ENCODE measurements at places on chromosomes 7 and 10.

GRCh38 chr10:22259280-22259679 lies 41.5 kb upstream of the EBLN1 start:
- no peak for DNase-seq

DNA sequence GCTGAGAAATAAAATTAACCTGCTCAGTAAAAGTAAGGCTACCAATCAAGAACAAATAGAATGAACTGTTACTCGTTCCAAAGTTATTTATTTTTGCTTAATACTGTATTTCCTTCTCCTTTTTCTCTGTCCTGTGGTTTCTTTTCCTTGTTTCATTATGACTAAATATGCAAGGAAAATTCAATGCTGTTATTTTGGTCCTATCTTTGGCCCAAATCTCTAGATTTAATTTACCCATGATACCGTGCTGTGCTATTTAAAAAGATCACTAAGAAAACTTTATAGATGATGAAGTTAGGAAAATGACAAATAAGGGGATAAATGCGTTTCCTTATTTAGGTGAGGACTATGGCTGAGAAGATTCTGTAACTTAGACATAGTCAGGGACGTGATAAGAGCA lies 45.3 kb upstream of the FAM133B start:
- DNase-seq: no peak

DNA sequence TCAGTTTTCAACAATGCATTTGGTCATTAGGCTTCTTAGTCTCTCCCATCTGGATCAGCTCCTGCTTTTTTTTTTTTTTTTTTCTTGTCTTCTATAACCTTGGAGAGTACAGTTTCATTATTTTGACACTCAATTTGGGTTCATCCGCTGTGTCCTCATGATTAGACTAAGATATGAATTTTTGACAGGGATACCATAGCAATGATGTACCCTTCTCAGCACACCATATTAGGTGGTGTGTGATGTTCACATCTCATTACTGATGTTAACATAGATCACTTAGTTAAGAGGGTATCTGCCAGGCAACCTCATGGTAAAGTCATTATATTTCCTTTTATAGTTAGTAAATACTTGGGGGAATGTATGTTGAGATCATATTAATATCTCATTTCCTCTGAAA lies 445.5 kb upstream of the IGFBP3 start:
- DNase-seq: no peak

DNA sequence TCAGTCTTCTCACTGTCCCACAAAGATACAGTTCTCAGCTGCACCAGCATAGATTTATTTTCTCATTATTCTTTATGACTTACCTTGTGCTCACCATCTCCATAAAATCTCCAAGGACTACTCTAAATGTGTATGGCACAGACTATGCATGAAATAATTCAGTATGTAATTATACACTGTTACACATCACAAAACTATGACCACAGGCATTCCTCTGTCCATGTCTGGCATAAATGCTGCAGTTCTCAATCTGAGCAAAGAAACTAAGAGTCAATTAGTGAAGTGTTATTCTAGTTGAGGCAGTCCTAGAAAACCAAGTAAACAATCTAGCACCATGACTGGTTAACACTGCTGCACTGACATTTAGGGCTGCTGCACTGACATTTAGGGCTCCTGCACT lies 2.7 kb downstream of the CYCS start:
- no peak for DNase-seq

- DNase-seq: no peak
Observed at GRCh38 chr10:120423431-120424197, 33.4 kb upstream of the PLPP4 start.

- DNase-seq: no peak
Observed at GRCh38 chr7:54985426-54986330, 33.1 kb upstream of the EGFR start.

DNA sequence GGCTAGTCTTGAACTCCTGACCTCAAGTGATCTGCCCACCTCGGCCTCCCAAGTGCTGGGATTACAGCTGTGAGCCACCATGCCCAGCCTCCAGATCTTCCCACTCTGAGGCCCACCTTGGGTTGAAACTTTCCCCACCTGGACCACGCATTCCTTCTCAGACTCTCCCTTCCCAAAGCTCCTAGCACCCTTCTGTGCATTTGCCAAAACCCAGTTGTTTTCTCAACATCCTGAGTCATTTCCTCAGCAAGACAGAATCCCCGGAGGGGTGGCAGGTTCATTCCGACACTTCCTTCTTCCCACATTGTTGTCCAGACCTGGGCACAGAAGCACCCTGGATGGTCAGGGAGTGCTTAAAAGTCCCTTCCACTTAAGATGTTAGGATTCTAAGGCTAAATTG lies 28.9 kb downstream of the BAG3 start:
- DNase-seq: no peak

DNA sequence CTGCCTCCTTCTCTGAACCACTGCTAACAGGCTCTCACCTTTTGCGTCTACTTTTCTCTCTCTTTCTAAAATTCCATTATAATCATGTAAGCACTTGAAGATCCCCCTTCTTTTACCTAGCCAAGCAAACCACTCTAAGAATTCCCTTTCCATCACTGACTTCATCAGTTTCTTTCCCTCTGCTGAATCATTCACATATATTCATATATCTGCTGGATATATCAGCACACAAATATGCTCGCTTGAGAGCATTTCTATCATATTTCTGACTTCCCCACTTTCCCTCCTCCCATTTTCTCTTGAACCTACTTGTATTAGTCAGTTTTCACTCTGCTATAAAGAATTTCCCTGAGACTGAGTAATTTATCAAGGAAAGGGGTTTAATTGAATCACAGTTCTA lies 84.2 kb upstream of the LRRN3 start:
- DNase-seq: no peak

- no peak for DNase-seq
Observed at GRCh38 chr10:121753726-121754476, 155.7 kb upstream of the FGFR2 start.

GRCh38 chr10:80540981-80541750 lies 3.5 kb downstream of the SH2D4B start:
- no peak for DNase-seq

DNA sequence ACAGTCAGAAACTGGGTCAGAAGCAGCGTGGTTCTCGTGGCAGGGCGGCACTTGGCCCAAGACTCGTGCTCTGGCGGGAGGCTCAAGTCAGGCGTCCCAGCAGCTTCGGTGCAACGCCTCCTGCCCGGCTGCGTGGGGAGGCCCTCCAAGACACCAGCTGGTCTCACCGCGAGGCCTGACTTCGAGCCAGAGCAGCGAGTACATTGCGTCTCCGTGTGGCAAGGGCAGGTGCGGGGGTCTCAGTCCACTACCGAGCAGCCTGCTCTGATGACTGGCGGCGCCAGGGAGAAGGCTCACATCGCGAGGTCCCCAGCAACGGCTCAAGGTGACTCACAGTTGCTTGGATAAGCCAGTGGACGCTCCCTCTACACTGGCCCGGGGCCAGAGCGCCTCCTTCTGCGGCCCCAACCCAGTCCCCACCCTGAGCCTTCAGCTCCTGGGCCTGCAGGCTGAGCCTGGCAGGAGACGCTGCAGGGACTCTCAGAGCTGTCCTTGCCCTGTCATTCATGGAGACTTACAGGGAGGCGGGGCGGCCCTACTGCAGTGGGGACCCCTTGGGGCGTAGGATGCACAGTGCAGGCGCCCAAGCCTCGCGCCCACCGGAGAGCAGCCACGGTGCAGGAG lies 41.9 kb upstream of the PRKAR1B start:
- DNase-seq: no peak

DNA sequence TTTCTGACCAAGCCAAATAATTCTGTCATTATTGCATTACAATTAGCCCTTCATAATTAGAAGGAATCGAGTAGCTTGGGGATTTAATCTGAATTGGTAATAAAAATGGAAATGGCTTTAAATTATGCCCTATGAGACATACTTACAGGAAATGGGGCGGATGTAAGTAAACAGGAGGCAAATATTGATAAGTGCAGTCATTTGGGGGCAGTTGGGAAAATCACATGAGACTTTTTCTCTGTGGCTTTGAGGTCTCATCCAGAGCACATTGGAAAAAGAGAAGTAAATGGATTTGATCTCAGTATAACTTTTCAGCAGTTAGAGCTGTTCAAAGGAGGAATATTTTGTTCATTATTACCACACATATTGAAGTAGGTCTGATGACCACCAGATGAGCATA lies 307.8 kb upstream of the POM121L12 start:
- no peak for DNase-seq

DNA sequence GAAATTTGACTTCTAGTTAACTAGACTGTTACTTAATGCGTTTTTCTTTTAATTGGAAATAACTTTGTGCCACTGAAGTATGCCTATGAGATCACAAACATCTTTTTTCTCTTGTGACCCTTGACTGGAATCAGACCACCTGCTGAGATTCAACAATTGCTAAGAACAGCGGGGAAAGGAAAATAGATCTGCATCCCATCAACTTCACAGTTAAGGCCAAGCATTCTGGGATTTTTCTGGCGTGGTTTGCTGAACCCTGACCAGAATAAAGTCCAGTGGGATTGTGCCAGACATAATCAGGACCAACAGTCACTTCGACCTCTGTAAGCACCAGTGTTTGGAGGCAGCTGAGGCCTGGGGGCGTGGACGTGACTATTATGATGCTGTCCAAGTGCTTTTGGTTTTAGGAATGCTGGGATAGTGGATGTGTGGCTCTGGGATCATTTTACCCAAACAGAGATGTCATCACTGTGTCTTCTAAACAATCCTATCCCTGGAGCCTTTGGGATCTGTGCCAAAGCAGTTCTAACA lies 373.3 kb upstream of the PRKCQ start:
- DNase-seq: no peak

- DNase-seq: no peak
Observed at GRCh38 chr7:108908456-108908855, 338.8 kb downstream of the DNAJB9 start.

DNA sequence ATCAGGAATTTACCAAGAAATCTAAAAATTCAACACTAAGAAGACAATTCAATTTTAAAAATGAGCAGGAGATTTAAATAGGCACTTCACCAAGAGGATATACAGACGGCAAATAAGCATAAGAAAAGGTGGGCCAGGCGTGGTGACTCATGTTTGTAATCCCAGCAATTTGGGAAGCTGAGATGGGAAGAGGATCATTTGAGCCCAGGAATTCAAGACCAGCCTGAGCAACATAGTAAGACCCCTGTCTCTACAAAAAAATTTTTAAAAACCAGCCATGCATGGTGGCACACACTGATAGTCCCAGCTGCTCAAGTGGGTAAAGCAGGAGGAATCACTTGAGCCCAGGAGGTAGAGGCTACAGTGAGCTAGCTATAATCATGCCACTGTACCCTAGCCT lies 3.5 kb upstream of the AKR1D1 start:
- DNase-seq: no peak

DNA sequence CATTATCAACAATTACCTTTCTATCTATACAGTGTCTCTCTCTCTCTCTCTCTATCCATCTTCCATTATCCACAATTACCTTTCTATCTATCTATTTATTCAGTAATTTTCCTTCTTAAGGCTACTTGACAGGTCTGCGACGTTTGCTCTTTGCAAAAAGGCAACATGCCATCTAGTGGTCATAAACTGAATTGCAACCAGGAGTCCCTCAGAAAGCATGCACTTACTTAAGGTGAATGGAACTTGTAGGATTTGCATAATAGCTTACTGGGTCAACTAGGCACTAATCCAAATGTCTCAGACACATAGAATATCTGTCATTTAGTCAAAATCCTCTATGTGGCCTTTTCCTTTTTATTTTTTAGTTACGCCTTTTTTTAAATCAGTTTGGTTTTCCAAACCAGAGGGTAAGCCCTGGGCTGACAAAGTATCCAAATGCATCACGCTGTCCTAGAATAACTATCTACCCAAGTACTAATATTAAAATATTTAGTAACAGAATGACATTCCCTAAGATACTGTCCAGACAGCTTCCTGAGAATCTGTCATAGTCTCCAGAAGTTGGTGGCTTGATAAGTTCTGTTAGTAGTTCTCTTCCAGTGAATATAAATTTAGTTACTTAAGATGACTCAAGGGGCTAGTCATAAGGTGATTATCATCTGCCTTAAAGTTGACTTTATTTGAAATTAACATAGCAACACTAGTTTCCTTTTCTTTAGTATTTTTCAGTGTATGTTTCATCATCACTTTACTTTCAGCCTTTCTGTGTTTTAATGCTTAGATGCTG lies 208.3 kb downstream of the PPP1R3A start:
- DNase-seq: no peak

Data from stimulated activated CD4-positive, alpha-beta T cell treated with anti-CD3 and anti-CD28 coated beads, Interleukin-1b, Interleukin-23, amount 100 ng/mL, for 1 hour (primary cell).